ENCODE measurements at places on chromosomes 16 and 17. TPM values are rescaled to one million over a fixed set of nuclear protein-coding genes. Genes with fewer than 3 reads are reported as not detected.

DNA sequence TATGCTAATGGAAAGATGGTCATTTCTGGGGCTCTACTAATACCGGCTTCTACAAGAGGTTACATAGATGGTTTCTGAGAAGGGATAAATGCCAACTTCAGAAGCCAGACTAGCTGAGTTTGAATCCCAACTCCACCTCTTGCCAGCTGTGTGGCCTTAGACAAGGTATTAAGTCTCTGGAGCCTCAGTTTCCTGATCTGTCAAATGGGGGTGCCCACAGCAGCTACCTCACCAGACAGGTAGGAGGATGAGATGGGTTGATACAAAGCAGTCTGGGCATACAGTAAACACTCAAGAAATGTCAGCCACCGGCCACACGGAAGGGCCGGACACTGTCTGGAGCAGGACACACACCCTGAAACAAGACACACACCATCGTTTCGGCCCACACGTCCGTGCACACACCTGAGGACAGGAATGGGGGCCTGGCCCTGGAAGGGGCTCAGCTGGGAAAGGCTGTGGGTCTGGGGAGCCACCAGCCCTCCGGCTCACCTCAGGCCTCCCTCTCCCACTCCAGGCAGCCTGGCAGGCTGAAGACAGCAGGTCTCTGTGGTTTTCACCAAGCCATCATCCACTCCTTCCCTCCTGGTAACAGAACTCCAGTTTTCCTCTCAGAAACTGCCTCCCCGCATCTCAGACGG lies 5.5 kb downstream of the KNOP1 start:
- DNase-seq = no peak

GRCh38 chr17:81713556-81714411 lies 1.7 kb downstream of the SLC25A10 start:
- DNase-seq = no peak

- DNase-seq = peak; percentile 75
Observed at GRCh38 chr17:57955183-57955931, at the start of gene CUEDC1. Gene CUEDC1 (minus strand): TSS chr17:57955412. CDS start chr17:57885564, 69,848 bp downstream.

DNA sequence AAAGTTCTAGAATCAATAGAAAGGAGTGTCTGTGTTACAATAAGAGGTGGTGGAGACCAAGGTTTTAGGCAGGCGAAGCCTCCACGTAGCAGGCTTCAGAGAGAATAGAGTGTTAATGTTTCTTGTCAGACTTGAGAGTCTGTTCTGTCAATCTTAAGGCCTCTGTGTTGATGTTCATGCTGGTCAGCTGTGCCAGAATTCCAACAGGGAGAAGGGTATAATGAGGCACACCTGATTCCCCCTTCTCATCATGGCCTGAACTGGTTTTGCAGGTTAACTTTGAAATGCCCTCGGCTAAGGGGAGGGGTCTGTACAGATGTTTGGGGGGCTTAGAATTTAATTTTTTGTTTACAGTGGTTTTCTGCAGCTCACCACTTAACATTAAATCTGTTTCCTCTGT lies 46.0 kb downstream of the RNF112 start:
- DNase-seq = no peak

GRCh38 chr17:56832446-56832845 lies 1.3 kb downstream of the C17orf67 start:
- no peak for DNase-seq

GRCh38 chr17:39306509-39307212 lies 80.9 kb upstream of the STAC2 start:
- no peak for DNase-seq

- DNase-seq = peak; percentile 75
Observed at GRCh38 chr16:70691223-70692129, 5.6 kb upstream of the MTSS2 start.

GRCh38 chr17:38844261-38844757 lies 9.2 kb downstream of the RPL23 start:
- DNase-seq = no peak

DNA sequence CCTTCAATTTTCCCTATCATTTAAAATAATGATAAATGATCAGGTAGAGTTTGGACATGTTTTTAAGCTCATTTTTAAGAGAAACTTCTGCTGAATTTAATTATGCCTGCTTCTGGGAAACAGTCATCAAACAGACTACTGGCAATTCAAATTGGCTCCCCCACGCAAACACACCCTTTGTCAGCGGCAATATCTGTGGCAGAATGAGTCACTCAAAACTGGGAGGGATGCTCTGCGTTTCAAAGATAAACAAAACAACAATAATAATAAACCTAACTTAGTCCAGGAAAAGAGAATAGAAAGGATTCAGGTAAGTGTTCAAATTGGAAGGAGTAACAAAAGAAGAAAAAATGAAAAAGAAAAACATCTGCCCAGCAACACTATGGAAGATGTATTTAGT lies 108.1 kb upstream of the ERCC4 start:
- DNase-seq = no peak

DNA sequence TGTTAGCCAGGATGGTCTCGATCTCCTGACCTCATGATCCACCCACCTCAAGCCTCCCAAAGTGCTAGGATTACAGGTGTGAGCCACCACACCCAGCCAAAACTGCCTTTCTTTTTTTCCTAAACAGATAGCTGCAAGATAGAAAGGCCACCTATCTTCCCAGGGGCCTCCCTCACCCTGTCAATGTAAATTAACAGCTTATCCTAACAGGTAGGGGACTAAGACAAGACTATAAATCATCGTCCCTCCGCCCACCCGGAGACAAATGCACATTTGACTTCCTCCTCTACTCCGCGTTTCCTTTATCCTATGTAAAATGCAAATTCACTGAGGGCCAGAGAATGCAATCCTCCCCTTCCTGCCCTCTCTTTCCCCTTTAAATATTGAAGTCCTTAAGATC lies 71.4 kb downstream of the MARF1 start:
- no peak for DNase-seq

- DNase-seq = no peak
Observed at GRCh38 chr16:57203451-57203850, 17.3 kb downstream of the RSPRY1 start.

DNA sequence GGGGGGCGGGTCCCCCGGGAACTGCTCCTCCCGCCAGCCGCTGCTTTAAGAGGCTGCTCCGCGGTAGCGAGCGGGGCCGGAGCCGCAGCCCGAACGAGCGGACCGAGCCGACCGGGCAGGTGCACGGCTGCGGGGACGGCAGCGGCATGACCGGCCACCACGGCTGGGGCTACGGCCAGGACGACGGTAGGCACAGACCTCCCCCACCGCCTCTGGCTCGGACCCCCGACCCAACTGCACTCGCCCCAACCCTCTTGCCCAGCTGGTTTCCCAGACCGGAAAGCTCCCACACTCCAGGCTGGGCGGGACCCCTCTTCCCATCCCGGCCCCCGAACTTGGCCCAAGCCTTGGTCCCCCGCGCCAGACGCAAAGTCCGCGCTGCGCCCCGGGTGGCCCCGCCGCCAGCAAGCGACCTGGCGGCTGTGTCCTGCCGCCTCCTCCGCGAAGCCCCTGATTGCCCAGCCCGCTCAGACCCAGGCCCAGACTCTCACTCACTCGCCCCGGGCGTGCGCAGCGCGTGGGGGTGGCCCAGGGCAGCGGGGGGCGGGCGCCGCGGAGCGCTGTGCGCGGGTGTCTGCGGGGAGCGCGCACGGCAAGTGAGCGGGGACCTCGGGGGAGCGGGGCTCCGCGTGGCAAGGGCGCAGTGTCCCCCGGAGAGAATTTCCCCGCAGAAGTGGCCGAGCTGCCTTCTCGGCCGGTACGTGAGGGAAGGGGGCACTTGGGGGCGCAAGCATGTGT lies at the start of gene CA7:
CA7 (plus strand) TSS at position 73 of the 738 bp plus-strand sequence; CDS start at position 147, 74 bp downstream.
- DNase-seq = no peak

- peak; percentile 73 for DNase-seq
Observed at GRCh38 chr16:84062734-84063640, 20.4 kb upstream of the SLC38A8 start.

GRCh38 chr17:76428511-76428910 lies 24.4 kb downstream of the UBE2O start:
- no peak for DNase-seq

- peak; percentile 66 for DNase-seq
Observed at GRCh38 chr17:47905221-47905733, 9.2 kb downstream of the SP2 start.

- DNase-seq = no peak
Observed at GRCh38 chr16:23294260-23294659, 7.8 kb upstream of the SCNN1B start.

DNA sequence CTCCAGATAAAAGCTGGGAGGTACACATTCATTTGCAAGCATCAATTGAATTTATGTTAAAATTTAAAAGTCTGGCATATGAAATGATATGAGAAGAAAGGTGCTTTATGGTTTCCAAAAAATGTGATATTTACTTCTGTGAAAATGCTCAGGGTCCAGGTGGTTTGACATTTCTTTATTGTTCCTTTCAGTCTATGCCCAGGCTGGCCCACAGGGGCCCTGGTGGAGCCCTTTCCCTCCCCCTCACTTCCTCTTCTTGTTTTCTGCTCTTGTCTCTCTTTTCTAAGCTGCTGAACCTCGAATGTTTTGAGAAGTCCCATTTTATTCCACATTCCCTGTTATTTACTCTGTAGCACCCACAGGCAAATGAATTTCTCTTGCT lies 127.8 kb downstream of the HS3ST3B1 start:
- DNase-seq = no peak

DNA sequence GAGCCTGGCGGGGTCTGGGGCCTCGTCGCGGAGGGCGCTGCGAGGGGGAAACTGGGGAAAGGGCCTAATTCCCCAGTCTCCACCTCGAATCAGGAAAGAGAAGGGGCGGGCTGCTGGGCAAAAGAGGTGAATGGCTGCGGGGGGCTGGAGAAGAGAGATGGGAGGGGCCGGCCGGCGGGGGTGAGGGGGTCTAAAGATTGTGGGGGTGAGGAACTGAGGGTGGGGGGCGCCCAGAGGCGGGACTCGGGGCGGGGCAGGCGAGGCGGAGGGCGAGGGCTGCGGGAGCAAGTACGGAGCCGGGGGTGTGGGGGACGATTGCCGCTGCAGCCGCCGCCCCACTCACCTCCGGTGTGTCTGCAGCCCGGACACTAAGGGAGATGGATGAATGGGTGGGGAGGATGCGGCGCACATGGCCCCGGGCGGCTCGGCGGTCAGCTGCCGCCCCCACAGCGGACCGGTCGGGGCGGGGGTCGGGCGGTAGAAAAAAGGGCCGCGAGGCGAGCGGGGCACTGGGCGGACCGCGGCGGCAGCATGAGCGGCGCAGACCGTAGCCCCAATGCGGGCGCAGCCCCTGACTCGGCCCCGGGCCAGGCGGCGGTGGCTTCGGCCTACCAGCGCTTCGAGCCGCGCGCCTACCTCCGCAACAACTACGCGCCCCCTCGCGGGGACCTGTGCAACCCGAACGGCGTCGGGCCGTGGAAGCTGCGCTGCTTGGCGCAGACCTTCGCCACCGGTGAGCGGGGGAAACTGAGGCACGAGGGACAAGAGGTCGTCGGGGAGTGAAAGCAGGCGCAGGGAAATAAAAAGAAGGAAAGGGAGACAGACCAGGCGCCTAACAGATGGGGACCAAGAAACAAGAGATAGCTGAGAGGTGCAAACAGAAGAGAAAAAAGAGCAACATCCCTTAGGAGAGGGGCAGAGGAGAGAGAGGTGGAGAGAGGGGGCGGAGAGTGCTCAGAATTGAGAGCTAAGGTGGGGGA lies at the start of gene PNMT:
PNMT (plus strand) TSS at position 509 of the 980 bp plus-strand sequence; CDS start at position 532, 23 bp downstream.
- DNase-seq = peak; percentile 62

DNA sequence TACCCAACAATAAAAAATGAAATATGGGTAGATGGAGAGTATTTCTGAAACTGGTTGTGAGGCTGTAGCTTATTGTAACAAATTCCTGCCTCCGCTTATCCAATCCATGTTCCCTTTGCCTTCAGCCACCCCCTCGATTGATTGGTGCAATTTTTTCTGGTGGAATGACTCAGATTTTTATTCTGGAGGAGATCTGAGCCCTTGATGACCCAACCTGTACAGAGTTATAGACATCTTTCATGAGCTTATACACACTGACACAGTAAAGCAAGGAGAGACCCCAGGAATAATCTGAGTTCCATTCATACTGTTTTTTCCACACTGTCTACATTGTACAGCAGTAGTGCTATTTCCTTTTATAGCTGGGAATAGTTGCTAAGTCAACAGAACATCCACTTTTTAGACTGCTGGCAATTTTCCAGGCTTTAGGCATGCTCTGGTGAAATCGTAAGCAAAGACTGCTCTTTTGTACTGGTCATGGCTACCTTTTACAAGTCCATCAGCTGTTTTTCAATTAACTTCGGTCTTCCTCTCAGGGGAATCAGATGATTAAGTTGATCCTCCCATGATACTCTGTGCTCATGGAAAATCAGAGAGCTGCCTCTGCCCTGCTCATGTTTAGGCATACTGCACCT lies 30.1 kb downstream of the CCL4 start:
- no peak for DNase-seq

DNA sequence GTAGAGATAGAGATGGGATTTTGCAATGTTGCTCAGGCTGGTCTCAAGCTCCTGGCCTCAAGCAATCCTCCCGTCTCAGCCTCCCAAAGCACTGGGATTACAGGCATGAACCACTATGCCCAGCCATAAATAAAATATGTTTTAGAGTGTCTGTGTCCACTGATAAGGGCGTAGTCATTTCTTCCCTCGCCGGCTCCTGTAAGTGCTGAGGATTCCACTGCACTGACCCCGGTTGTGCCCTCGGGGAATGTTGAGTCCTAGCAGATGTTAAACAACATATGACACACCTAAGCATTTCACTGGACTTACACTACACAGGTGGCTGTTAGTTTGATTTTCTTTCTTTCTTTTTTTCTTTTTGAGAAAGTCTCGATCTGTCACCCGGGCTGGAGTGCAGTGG lies 5.6 kb upstream of the SHMT1 start:
- DNase-seq = no peak

DNA sequence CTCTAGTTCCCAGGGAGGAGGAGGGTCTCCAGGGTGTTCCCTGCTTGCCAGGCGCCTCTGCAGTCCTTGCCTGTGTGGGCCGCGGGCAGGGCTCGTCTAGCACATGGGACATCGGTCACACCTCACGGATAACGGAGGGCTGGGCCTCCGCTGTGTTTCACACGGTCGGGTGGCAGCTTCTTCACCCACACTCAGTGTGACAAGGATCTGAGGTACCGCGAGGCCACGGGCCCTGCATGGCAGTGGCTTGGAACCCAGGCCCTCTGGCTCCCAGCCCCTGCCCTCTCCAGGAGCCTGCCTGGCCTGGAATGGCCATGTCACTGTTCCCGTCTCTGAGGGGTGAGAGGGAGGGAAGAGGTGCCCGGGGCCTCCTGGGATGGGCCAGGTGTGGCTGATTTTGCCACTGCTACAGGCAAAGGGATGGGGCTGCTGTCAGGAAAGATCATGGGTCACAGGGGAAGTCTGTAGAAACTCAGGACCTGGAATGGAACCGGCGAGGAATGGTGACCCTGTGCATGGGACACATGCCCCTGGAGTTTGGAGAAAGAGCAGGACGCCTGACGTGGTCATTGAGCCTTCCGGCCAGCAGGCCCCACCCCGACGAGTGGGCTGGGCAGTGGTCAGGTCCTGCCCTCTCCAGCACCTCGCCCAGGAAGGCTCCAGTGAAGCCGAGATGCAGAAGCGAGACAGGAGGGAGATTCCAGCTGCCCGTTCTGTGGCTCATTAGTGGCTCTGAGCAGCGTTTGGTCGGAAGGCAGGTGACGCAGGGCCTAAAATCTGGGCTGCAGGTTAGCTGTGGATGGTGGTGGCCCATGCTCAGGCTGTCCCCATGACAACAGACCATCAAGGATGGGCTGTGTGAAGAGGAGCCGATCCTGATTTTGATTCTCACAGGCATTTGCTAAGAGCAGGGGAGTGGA lies 76.5 kb upstream of the GSE1 start:
- DNase-seq = no peak

Gene PSME3IP1
- 76.1 TPM for total RNA-seq

Gene RBFOX1
- total RNA-seq = 0.55 TPM

Gene PLA2G10
- total RNA-seq = 7.0 TPM

Gene BEAN1
- total RNA-seq = 0.35 TPM

Gene HLF
- total RNA-seq = 18.3 TPM

Gene DPEP1
- 2.5 TPM for total RNA-seq

Gene TBC1D28
- total RNA-seq = not detected

Gene ABAT
- 26.0 TPM for total RNA-seq

Gene PRDM7
- not detected for total RNA-seq

All from mucosa of gallbladder (tissue), 1 donor.